Mesothelial cell of epicardium (in vitro differentiated cells): ENCODE measurements at places on chromosomes 4 and X. TPM values are rescaled to one million over a fixed set of nuclear protein-coding genes. Genes with fewer than 3 reads are reported as not detected.
A peak's percentile ranks its signal among the peaks of the same experiment; 100 is the strongest.

Gene FGB
- 0.31 to 0.93 TPM (median 0.64 TPM) in 3 replicates for total RNA-seq

GRCh38 chr4:153265306-153266047 is 61.2 kb downstream of the TRIM2 start:
- no peaks in the 10 kb centered on the region for H3K27me3 ChIP-seq
- H3K36me3 ChIP-seq, result peaks cover 18% of the 10 kb centered on the region
- no peak overlapping the region for H3K4me3 ChIP-seq
- H3K27ac ChIP-seq, result no peak overlapping the region

DNA sequence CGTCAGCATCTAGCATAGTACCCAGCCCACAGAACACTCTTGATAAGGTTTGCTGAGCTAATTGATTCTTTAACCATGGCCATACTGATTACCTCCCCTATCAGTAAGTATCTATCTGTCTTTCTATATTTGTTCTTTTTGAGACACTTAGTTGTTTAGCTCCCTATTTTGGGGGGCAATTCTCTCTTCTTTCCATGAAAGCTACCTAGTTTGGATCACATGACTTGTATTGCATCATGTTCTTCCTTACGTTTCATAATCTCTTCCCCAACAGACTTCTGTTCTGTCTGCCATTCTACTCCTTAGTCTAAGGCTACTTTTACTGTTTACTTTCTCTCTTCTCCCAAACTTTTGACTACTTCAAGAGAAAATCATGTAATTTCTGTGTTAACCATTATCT is 39.0 kb downstream of the TBC1D19 start:
- DNase-seq, result no peak
- peaks cover 17% of the 10 kb centered on the region for H3K4me1 ChIP-seq
- peaks cover 9% of the 10 kb centered on the region for H3K36me3 ChIP-seq
- no peaks in the 10 kb centered on the region for H3K27me3 ChIP-seq
- H3K27ac ChIP-seq, result peak overlapping the region; percentile 40
- H3K4me3 ChIP-seq, result no peak overlapping the region

- no peak overlapping the region for H3K27ac ChIP-seq
- no peak for DNase-seq
- no peaks in the 10 kb centered on the region for H3K27me3 ChIP-seq
- no peaks in the 10 kb centered on the region for H3K36me3 ChIP-seq
- H3K4me3 ChIP-seq, result no peak overlapping the region
Observed at GRCh38 chrX:39196192-39197102, 395.2 kb downstream of the MID1IP1 start.

- peaks cover 15% of the 10 kb centered on the region for H3K36me3 ChIP-seq
- H3K4me3 ChIP-seq, result no peak overlapping the region
- no peak overlapping the region for H3K27ac ChIP-seq
Observed at GRCh38 chr4:95141361-95141760, 383.6 kb downstream of the BMPR1B start.

Gene FAM9C
- total RNA-seq, result 0.34 to 0.44 TPM (median 0.38 TPM) in 3 replicates

- no peak for DNase-seq
- H3K27ac ChIP-seq, result no peak overlapping the region
- peaks cover 9% of the 10 kb centered on the region for H3K36me3 ChIP-seq
- H3K4me3 ChIP-seq, result no peak overlapping the region
- H3K4me1 ChIP-seq, result no peaks in the 10 kb centered on the region
- H3K27me3 ChIP-seq, result no peaks in the 10 kb centered on the region
Observed at GRCh38 chrX:330726-331150, 12.1 kb upstream of the GTPBP6 start.

- H3K27ac ChIP-seq, result no peak overlapping the region
- H3K4me3 ChIP-seq, result no peak overlapping the region
- H3K27me3 ChIP-seq, result no peaks in the 10 kb centered on the region
- DNase-seq, result no peak
- H3K4me1 ChIP-seq, result peaks cover 25% of the 10 kb centered on the region
Observed at GRCh38 chr4:7854697-7855370, 84.8 kb downstream of the AFAP1 start.

GRCh38 chr4:112897543-112897942 is 151.9 kb upstream of the ANK2 start:
- H3K4me3 ChIP-seq, result no peak overlapping the region
- no peak overlapping the region for H3K27ac ChIP-seq
- peaks cover 21% of the 10 kb centered on the region for H3K4me1 ChIP-seq
- H3K36me3 ChIP-seq, result no peaks in the 10 kb centered on the region
- H3K27me3 ChIP-seq, result no peaks in the 10 kb centered on the region
- no peak for DNase-seq

Gene TEX13B
- total RNA-seq, result not detected in 3 replicates

Gene GLRB
- 14.9 to 15.7 TPM (median 15.6 TPM) in 3 replicates for total RNA-seq

Gene TBC1D19
- total RNA-seq, result 14.1 to 15.7 TPM (median 14.6 TPM) in 3 replicates

- H3K4me1 ChIP-seq, result no peaks in the 10 kb centered on the region
- H3K27ac ChIP-seq, result no peak overlapping the region
- H3K27me3 ChIP-seq, result no peaks in the 10 kb centered on the region
- DNase-seq, result no peak
- no peak overlapping the region for H3K4me3 ChIP-seq
Observed at GRCh38 chrX:44621078-44621477, 78.4 kb upstream of the FUNDC1 start.

DNA sequence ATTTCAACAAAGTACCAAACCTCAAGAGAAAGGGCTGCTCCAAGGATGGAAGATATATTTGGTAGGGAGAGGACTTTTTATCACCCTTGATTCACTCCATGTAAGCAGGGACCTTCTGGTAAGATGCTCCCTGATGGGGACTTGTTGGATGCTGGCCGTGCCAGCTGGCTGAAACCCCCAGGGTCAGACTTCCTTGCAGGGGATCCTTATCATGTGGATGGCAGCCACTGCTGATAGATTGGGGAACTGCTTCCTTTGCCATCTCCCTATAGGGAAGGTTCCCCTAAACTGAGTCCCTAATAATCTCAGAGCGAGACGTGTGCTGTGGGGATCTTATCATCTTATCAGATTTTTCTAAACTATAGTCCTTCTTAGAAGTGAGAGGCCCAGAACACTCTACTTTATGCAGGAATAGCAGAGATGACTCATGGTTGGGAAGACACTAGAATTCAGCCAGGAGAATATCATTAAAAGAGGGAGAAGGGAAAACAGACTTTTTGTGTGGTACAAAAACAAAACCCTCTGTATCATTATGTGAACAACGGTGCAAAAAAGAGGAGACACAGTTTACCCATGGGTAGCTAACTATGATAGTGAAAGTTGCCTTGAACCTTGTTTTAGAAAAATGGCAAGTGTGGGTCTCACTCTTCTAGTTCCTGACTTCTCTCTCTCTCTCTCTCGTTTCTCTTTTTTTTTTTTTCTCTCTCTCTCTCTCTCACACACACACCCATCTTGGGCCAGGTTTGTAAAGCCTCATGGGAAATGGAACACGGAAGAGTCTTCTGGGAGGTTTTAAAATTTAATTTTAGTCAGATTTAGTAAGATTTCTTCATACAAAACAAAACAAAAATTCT is 16.1 kb downstream of the RHOH start:
- no peak overlapping the region for H3K4me3 ChIP-seq
- H3K4me1 ChIP-seq, result peaks cover 7% of the 10 kb centered on the region
- no peak overlapping the region for H3K27ac ChIP-seq
- no peaks in the 10 kb centered on the region for H3K27me3 ChIP-seq

Gene PDLIM3
- total RNA-seq, result 8.4 to 11.2 TPM (median 9.2 TPM) in 3 replicates

Gene PPEF1
- total RNA-seq, result 0.54 to 1.2 TPM (median 0.78 TPM) in 3 replicates

GRCh38 chr4:3179126-3179706 is 69.7 kb upstream of the MSANTD1 start:
- H3K36me3 ChIP-seq, result peaks cover 32% of the 10 kb centered on the region
- DNase-seq, result no peak
- no peak overlapping the region for H3K4me3 ChIP-seq

DNA sequence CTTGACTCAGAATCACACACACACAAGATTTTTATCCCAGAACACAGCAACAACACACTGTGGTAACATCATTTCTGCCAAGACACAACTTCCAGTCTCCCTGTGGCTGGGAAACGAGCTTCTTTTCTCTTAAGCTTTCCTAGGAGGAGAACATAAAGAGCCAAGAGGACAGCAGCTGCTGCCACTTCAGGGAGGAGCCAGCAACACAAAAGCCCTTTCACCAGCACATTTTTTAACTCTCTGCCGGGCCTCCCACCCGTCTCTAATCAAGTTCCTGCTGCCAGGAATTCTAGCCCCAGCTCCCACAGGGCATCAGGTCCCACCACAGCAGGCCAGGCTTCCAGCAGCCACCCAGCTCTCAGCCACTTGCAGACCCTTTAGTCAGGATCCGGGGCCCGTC is 22.4 kb downstream of the FAT1 start:
- H3K4me3 ChIP-seq, result peak overlapping the region; percentile 57
- H3K27me3 ChIP-seq, result no peaks in the 10 kb centered on the region
- peaks cover 66% of the 10 kb centered on the region for H3K4me1 ChIP-seq
- peak overlapping the region; percentile 95 for H3K27ac ChIP-seq

DNA sequence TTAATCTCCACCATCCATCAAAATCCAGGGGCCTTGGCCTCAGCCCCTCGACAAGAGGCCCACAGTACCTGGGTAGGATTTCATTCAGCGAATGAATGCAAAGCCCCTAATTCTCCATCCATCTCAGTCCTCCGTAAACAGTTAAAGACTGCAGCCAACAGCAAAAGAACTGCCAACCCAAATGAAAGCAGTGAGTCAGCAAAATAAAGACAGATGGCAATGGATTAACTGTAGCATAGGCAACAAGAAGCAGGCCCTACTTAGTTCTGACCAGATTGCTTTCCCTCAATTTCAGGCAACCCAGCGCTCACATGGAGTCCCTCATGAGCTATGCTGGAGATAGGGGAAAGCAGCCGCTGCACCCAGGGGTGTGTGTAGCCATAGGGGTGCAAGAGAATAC is 21.4 kb downstream of the PLAC1 start:
- H3K36me3 ChIP-seq, result peaks cover 3% of the 10 kb centered on the region
- DNase-seq, result no peak
- H3K4me3 ChIP-seq, result no peak overlapping the region
- H3K27ac ChIP-seq, result peak overlapping the region; percentile 20
- no peaks in the 10 kb centered on the region for H3K27me3 ChIP-seq

DNA sequence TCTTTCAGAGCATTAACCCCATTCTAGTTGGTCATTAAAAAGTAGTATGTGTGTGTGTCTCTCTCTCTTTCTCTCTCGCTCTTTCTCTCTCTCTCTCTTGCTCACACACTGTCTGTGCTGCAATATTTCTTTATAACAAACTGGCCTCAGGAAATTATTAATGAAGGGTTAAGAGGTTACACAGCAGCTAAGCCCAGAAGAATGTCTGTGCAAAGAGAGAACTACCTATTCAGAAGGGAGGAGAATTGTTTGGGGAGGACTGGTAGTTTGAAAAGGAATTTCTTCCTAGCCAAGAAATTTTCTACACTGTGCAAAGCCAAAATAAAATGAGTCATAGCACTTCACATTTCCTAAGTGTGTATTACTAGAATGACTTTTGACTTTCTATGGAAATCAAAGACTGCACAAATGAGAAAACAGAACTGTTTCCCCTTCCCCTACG is 22.2 kb downstream of the PDGFC start:
- DNase-seq, result no peak
- no peaks in the 10 kb centered on the region for H3K27me3 ChIP-seq
- H3K4me1 ChIP-seq, result peaks cover 88% of the 10 kb centered on the region
- H3K27ac ChIP-seq, result peak overlapping the region; percentile 92

Gene GAGE12E
- total RNA-seq, result not detected in 3 replicates

Gene ZFYVE28
- 0.38 to 0.51 TPM (median 0.45 TPM) in 3 replicates for total RNA-seq
